ENCODE measurements at places on chromosomes 5 and 9.

DNA sequence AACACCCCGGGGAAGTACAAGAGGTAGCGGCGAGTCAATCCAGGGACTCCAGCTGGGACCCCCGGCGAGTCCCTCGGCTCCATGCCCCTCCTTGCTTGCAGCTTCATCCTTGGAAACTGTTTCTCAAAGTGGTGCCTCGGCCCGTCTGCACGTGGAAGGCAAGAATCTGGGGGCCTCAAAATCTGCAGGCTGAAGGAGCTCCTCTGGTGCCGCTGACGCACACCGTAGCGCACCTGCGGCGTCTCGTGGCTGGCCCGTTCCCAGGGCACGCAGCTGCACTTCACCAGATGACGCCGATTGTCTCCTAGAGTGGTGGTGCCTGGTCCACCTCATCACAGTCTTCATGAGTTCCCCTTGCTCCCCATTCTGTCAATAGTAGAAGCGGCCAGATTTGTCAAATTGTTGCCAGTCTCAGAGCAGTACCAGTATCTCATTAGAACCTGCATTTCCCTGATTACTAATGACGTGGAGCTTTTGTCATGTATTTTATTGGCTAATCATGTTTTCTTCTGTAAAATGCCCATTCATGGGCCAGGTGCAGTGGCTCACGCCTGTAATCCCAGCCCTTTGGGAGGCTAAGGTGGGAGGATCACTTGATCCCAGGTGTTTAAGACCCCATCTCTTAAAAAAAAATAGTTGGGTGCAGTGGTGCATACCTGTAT, 38.6 kb downstream of the GTF3C4 start:
- DNase-seq: no peak

- no peak for DNase-seq
These were observed 131.7 kb upstream of the ELL2 start for GRCh38 chr5:96093340-96093739.

GRCh38 chr5:139699351-139699750, 51.2 kb downstream of the CXXC5 start:
- DNase-seq: no peak

DNA sequence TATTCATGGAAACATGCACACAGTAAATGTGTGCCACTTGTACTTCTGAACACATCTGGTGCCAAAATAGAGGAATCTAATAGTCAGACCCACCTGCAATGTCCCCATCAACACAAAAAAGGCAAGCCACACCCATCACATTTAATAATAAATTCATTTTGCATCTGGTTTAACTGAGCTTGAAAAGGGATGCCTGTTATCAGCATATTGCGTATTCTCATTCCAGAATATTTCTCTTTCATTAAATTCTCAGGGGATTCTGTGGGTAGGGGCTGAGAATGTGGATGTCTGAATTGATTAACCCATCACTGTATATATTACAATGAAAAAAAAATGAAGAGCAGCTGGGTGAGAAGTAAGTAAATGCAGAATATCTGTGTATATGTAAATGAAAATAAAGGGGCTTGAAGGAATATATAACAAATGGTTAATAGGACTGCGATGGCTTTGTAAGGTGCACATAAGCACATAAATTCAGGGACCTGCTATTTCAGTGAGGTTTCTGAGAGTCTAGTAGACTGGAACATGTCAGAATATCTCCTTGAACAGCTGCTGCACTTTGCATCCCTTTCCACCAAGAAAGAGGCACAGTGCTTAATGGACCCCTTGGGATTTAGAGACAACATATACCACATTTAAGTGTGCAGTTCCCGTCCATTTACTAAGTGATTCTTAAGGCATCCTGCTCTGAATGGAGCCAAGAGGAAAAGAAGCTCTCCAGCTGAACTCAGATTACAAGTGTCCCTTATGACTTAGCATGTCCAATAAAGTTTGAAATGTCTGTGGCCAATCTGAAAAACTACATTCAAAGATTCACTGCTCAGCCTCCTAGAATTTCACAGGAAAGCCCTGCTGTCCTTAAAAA, 104.1 kb upstream of the NIPBL start:
- no peak for DNase-seq

All from stimulated activated CD4-positive, alpha-beta T cell treated with anti-CD3 and anti-CD28 coated beads, Interleukin-1b, Interleukin-23, amount 100 ng/mL, for 24 hours (primary cell).